CD8-positive, alpha-beta T cell (primary cell): ENCODE measurements at places on chromosomes 2 and 18. TPM values are rescaled to one million over a fixed set of nuclear protein-coding genes. Genes with fewer than 3 reads are reported as not detected.

Gene FKBP1B
- 0.28 TPM for total RNA-seq

Gene YPEL5
- total RNA-seq: 1,051 TPM

Gene LTBP1
- not detected for total RNA-seq

Gene MSGN1
- total RNA-seq: not detected

Gene SIX2
- total RNA-seq: not detected

Gene CYP26B1
- not detected for total RNA-seq

Gene RUFY4
- total RNA-seq: 0.44 TPM

Gene GKN1
- total RNA-seq: not detected

Gene CDK15
- not detected for total RNA-seq

Gene CHPF
- 6.2 TPM for total RNA-seq

Gene ANKRD44
- 115 TPM for total RNA-seq

Gene MBP
- total RNA-seq: 70.7 TPM

Gene STARD6
- not detected for total RNA-seq

Gene GKN2
- total RNA-seq: not detected

Gene MEMO1
- total RNA-seq: 32.7 TPM

Gene LIMS1
- total RNA-seq: 10.1 TPM

Gene C2orf74
- 1.3 TPM for total RNA-seq

Gene MARCO
- not detected for total RNA-seq

Gene CASP8
- 153 TPM for total RNA-seq

Gene CCBE1
- not detected for total RNA-seq

Gene GPR45
- total RNA-seq: not detected

Gene SERPINB10
- total RNA-seq: not detected

Gene SPC25
- 0.22 TPM for total RNA-seq

Gene RMND5A
- 53.6 TPM for total RNA-seq

Gene TNS1
- total RNA-seq: not detected

Gene BIN1
- 92.4 TPM for total RNA-seq

Gene TPGS2
- 14.5 TPM for total RNA-seq

Gene CHRNA1
- 0.27 TPM for total RNA-seq

Gene IL36B
- not detected for total RNA-seq

Gene SPRED2
- total RNA-seq: 2.5 TPM

Gene CYS1
- total RNA-seq: not detected

Gene COL4A3
- 0.27 TPM for total RNA-seq

Gene CLIP4
- total RNA-seq: 40.4 TPM

Gene DYNAP
- not detected for total RNA-seq

Gene SH3BP4
- total RNA-seq: 0.22 TPM

Gene FECH
- 10.6 TPM for total RNA-seq

Gene CRACDL
- 0.75 TPM for total RNA-seq

Gene PROM2
- total RNA-seq: 0.44 TPM

Gene SYT4
- total RNA-seq: not detected

Gene RAD51AP2
- total RNA-seq: not detected

Gene FBXO15
- 1.0 TPM for total RNA-seq

Gene DOK6
- total RNA-seq: not detected

Gene EML6
- 0.81 TPM for total RNA-seq

Gene PSD4
- total RNA-seq: 80.6 TPM

Gene CEP192
- 22.8 TPM for total RNA-seq

Gene LRRTM4
- total RNA-seq: not detected

Gene ETAA1
- 7.7 TPM for total RNA-seq
